NCI-H2029 (cell line): ENCODE measurements at places on chromosomes 11 and 22.

DNA sequence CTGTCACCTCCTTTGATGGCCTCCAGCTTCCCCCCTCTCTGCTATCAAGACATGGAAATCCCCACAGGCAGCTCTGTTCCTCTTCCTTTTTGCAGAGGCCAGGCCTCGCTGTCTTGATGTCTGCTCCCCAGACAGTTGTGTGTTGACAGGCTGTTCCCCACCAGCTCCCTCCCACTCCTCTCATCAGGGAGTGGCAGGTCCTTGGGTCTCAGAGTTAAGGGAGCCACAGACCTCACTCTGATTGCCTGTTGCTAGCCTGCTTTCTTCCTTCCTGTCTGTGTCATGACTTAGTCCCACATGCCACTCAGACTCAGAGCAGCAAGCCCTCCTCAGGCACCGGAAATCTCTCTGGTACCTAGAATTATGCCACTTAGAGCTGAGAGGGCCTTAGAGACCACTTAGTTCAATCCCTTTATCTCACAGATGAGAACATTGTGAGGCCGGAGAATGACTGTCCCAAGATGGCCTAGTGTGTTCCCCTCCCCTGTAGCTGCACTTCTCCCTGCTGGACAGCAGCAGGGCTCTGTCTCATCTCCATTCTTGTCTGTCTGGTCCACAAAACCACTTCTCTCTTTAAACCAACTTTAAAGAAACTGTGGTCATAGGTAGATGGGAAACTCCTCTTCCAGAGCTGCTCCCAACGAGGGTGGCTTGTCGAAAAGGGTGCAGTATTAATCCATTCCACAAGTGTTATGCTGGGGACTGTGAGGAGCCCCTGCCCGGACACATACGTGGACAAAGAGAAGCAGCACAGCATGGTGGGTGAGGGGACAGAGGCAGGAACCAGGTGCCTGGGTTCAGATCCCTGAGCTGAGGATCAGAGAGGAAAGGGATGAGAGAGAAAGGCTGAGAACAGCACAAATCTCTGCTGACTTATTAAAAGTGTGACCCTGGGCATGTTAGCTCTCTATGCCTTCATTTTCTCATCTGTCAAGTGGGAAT lies 4.2 kb downstream of the AMPD3 start:
- no peak for DNase-seq

DNA sequence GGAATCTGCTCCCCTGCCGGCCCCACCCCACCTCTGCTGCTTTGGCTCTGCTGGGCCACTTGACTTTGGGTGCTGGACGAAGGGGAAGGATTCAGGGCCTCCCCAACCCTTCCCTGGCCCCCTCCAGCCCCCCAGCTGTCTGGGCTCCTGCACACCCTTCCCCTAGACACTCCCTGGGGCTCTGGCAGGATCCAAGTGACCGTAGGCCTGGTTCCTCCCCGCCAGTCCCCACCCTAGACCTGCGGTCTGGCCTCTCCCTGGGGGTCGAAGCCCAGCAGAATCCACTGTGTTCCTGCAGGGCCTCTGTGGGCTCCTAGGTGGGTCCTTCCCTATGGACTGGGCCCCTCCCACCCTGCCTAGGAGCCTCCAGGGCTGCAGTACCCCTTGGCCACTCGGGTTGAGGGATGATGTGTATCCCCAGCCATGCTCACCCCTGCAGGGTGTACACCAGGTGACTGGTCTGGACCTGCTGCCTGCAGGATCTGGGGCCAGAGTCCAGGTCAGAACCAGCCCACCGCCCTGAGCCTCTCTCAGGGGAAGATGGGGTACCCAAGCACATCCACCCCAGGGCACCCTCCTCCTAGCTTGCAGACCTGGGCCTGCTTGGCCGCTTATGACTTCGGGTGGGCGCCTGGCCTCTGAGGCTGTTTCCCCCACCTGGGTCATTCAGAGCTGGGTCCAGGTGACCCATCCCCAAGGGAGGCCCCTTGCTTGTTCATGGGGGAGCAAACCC lies 5.6 kb downstream of the PIM3 start:
- DNase-seq, result no peak

GRCh38 chr22:39314251-39314971 lies 5.0 kb downstream of the RPL3 start:
- DNase-seq, result no peak

- no peak for DNase-seq
These were observed 17.0 kb upstream of the DNAJB7 start for GRCh38 chr22:40878922-40879321.

GRCh38 chr11:65399845-65400244 lies 13.4 kb downstream of the FRMD8 start:
- no peak for DNase-seq

DNA sequence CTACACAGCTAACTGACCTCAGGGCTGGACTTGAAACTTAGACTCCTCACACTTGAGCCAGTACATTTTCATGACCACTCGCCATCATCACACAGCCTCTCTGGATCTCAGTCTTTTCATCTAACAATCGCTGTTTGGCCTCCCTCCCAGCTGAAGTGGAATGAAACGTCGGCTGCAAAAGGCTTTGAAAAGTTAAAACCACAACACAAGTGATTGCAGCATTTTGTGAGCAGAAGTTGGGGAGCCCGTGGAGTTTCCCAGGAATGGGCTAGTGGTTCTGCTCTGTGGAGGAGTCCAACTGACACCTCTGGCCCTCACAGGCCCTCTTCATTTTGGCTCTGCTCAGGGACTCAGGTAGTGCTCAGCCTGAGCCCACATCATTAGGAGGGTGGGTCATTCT lies 35.9 kb upstream of the TRIM29 start:
- DNase-seq, result no peak

DNA sequence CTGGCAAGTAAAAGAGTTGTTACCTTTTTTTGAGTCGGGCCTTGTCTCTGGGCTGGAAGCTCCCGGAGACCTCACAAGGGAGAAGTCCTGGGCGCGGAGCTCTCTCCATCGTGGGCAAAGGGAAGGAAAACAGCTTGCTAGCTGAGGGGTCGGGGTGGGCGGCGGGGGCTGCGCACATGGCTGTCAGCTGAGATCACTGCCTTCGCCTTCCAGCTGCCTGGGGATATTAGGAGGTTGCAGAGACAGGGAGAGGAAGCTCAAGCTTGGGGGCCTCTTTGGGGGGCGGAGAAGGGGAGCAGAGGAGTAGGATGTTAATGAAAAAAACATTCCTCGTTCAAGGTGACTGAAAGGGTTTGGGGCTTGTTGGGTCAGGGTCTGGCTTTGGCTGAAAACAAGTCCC lies 49.2 kb upstream of the ALX4 start:
- no peak for DNase-seq

- DNase-seq, result no peak
These were observed 49.0 kb downstream of the PPFIA1 start for GRCh38 chr11:70319396-70320076.

DNA sequence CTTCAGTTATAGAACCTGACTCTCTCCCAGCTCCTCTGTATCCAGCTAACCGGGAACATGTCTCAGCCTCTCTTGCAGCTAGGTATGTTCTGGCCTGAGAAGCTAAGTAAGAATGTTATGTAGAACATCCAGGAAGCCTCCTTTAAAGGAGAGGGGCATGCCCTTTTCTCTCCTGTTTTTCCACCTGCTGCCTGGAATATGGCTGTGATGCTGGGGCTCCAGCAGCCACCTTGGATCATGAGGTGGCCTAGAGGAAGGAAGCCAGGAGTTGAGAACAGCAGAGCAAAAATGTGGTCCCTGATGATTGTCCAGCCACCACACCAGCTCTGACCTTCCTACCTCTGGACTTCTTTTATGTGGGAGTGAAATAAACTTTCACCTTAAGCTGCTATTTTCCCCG lies 117.6 kb downstream of the MPPED1 start:
- no peak for DNase-seq

- no peak for DNase-seq
These were observed 30.9 kb downstream of the C11orf91 start for GRCh38 chr11:33669598-33670249.

DNA sequence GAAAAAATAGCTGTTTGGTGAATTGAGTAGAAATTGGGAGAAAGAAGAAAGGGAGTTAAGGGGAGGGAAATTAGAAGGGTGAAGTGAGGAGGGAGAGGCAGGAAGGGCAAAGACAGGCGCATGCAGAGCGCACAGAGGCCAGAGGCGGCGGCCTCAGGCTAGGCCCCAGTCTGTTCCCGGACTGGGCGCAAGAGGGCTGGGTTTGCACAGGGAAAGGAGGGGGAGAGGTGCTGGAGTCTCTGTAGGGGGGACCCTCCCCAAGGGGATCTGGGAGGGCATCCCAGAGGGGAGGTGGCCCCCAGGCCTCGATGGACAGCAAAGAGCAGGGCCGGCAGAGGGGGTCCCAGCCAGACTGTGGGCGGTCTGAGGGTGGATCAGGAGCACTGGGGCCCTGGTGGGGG lies 1.3 kb upstream of the FLRT1 start:
- no peak for DNase-seq

- peak; percentile 60 for DNase-seq
These were observed 4.9 kb upstream of the NUDT8 start for GRCh38 chr11:67634366-67635230.

DNA sequence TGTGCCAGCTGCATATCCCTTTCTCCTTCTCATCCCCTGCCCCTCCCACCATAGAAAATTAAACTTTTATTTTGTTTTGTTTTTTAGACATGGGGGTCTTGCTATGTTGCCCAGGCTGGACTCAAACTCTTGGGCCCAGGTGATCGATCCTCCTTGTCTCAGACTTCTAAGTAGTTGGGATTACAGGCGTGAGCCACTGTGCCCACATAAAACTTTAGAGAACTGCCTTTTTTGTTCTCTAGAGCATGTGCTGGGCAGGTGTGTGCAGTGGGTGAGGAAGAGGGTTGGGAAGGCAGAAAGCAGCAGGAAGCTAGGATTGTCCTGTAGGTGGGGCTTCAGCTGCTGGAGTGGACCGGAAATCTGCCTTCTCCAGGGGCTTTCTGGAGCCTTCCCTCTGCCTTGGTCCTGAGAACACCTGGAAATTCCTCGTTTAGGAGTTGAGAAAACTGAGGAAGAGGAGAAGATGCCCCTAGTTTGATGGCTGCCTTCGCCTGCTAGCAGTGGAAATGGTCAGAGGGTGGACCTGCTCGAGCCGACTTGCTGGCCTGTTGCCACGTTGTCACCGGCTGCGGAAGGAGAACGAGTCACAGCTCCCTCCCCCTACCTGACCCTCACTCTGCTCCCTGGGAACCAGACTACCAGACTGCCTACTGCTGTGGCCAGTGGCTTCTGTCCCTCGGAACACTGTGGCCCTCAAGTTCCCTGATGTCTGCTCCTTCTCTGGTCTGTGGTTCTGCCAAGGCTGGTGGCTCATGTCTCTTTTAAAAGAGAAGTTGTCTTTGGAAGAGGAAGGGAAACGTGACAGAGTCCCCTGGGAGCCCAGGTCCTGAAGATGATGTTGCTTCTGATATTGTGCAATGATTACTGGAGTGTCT lies 4.0 kb downstream of the ST14 start:
- DNase-seq, result peak; percentile 70

DNA sequence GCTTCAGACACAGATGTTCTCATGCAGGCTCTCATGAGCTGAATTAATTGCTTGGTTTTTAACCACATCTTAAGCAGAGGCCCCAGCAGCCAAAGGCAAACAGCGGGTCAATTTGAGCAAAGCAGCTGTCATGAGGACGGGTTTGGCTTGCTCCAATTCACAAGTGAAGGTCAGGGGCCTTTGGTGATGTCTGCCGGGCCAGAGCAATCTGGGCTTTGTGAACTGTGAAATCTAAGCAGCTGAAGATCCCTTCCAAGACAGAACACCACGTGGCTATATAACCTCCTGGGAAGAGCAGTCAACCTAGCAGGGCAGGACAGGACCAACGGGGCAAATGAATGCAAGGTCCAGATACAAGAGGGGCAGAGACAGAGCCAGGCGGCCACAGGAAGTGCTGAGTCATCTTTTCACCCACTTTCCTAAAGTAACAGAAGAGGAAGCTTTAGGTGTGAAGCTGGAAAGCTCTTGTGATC lies 187.3 kb upstream of the B3GAT1 start:
- DNase-seq, result no peak

DNA sequence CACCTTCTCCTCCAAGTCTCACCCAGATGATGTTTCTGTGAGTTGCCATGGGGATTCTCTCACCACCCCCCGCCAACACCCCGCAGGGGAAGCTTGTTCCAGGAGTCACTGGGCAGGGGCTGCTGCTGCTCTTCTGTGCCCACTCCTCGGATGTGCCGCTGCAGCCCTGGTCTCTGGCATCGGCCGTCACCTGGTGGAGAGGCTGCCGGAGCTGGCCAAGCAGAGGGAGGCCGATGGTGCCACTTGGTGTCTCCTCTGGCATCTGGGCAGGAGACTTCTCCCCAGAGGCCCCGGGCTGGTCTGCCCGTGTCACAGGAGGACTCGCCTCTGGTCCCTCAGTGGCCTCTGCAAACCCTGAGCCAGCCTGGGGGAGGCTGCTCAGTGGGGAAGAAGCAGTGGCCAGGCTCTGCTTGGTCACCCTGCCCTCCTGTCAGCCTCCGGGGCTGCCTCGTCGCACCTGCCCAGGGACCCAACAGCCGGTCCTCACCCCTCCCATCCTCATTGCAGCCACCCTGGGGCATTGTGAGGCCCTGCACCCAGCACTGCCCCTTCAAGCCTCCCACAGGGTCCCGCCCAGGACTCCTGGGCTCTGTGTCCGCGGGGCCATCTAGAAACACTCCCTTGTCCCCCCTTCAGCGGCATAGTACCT lies 424 bp upstream of the ADORA2A start:
- DNase-seq, result no peak

DNA sequence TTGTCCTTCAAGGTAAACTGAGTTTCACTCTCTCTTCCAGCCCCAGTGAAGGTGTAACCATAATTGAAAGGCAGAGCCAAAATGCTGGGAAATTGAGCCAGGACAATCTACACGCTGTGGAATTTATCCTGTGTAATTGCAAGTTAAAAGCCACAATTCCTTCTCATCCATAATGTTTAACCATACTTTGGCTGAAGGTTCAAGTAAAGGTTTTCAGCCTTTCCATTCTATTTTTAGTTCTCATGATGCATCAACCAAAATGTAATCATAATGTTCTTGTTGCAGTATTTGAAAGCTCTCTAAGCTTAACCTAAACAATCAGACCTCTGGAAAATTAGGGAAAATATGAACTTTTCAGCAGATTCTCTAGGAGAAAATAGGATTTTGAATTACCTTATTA lies 14.0 kb upstream of the ARHGAP42 start:
- DNase-seq, result no peak

- no peak for DNase-seq
These were observed 29.0 kb upstream of the PHLDA2 start for GRCh38 chr11:2958251-2958650.

- DNase-seq, result no peak
These were observed 25.2 kb downstream of the PLAAT3 start for GRCh38 chr11:63589000-63589399.

DNA sequence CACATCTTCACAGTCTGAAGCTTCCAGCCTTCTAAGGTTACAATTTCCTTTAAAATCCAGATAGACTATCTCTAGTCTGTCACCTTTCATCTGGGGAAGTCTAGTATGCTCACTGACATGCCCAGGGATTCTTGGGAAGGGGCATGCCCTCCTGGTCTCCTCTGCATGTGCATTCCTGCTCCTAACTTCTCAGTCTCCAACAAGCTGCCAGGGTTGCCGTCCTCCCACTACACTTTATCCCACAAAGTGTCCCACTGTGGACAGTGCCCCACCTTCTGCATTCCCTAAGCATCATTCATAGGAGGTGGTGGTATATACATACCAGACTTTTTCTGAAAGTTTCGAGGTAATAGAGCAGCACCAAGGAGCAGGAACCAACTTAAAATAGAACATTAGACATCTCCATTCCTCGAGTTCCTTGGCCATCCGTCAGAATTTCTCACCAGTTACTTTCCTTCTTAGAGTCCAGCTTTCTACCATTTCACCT lies 28.7 kb downstream of the EIF3F start:
- no peak for DNase-seq

- peak; percentile 83 for DNase-seq
These were observed 2.4 kb downstream of the ATF4 start for GRCh38 chr22:39522567-39523300.

- no peak for DNase-seq
These were observed 17.0 kb downstream of the NEAT1 start for GRCh38 chr11:65439331-65440181.
